Natural killer cell treated with Interleukin-12 subunit alpha and Interleukin-12 subunit beta and Interleukin-15 and Interleukin-18, amount 100 ng/mL, for 72 hours (primary cell): ENCODE measurements at places on chromosomes 1 and 21. TPM values are rescaled to one million over a fixed set of nuclear protein-coding genes. Genes with fewer than 3 reads are reported as not detected.

GRCh38 chr1:101605878-101606277 lies 369.1 kb downstream of the S1PR1 start:
- no peak overlapping the region for H3K27ac ChIP-seq
- no peaks in the 10 kb centered on the region for H3K36me3 ChIP-seq
- no peak for DNase-seq
- H3K27me3 ChIP-seq, result peaks cover 21% of the 10 kb centered on the region
- H3K4me1 ChIP-seq, result no peaks in the 10 kb centered on the region

DNA sequence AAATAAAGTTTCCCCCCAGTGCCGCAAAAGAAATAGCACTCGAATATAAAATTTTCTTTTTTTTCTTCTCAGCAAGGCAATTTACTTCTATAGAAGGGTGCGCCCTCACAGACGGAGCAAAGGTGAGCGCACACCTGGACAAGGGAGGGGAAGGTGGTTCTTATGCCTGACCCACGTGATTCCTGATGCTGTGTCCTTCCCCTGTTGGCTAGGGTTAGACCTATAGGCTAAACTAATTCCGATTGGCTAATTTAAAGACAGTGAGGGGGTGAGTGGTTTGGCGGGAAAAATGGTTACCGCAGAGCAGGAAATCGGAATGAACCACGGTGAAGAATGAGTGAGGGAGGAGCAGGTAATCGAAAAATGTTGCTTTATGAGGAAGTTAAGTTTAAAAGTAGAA lies 607 bp upstream of the FAAH start:
- H3K36me3 ChIP-seq, result peaks cover 6% of the 10 kb centered on the region
- no peak for DNase-seq
- peaks cover 19% of the 10 kb centered on the region for H3K27me3 ChIP-seq

GRCh38 chr1:229620876-229621275 lies 5.0 kb downstream of the TAF5L start:
- no peak for DNase-seq
- no peaks in the 10 kb centered on the region for H3K27me3 ChIP-seq
- no peak overlapping the region for H3K4me3 ChIP-seq
- H3K4me1 ChIP-seq, result peaks cover 45% of the 10 kb centered on the region

DNA sequence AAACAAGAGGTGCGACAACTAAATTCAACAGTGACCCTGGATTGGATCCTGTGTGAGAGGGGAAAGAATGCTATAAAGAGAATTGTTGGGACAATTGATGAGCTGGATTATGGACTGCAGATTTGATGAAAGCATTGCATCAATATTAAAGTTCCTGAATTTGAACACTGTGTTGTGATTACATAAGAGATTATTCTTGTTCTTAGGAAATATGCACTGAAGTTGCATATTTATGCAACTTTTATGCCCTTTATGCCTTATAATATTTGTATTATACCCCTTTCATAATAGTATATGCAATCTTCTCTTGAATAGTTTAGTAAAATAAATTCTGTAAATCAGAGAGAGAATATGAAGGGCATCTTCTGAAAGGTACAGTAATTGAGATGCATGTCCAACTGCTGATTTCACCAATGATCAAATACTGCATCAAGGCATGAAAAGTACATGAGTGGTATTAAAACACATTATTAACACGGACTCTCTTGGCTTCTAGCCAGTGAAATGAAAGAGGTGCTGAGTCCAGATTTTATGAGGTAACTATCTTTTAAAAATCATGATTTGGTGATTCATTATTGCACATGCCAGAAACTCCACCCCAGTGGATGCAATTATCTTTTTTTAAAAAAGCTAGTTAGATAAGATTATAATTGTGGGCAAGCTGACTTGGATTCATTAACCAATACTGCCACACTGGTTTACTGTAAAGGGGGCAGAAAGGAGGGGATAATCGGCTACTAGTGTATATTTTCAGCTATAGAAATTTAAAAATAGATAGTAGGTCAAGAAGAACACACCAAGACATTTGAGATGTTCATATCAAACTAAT lies 19.9 kb upstream of the LPAR3 start:
- peaks cover 23% of the 10 kb centered on the region for H3K27me3 ChIP-seq
- H3K36me3 ChIP-seq, result no peaks in the 10 kb centered on the region
- H3K4me1 ChIP-seq, result no peaks in the 10 kb centered on the region

DNA sequence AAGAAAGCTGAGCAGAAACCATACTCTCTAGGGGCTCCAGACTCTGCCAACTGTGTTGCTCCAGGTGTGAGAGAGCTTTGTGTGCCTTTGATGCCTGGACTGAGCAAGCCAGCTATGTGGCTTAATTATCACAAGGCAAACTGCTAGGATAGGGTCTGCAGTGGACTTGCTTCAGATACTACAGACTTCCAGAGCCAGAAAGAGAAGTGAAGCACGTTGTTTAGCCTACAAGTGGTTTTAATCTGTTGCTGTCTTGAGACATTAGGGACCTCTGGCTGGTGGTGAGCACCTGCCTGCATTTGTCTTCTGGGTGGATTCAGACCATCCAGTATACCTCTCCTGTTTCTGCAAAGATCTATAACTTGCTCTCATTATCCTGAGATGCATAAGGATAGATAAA lies 353.4 kb upstream of the PLXNA2 start:
- no peak for DNase-seq
- H3K27ac ChIP-seq, result no peak overlapping the region
- H3K36me3 ChIP-seq, result no peaks in the 10 kb centered on the region
- no peak overlapping the region for H3K4me3 ChIP-seq
- H3K4me1 ChIP-seq, result no peaks in the 10 kb centered on the region

GRCh38 chr1:205316161-205316566 lies 5.4 kb downstream of the NUAK2 start:
- H3K27me3 ChIP-seq, result no peaks in the 10 kb centered on the region
- H3K4me3 ChIP-seq, result peak overlapping the region; percentile 28
- H3K27ac ChIP-seq, result peak overlapping the region; percentile 85
- no peak for DNase-seq

DNA sequence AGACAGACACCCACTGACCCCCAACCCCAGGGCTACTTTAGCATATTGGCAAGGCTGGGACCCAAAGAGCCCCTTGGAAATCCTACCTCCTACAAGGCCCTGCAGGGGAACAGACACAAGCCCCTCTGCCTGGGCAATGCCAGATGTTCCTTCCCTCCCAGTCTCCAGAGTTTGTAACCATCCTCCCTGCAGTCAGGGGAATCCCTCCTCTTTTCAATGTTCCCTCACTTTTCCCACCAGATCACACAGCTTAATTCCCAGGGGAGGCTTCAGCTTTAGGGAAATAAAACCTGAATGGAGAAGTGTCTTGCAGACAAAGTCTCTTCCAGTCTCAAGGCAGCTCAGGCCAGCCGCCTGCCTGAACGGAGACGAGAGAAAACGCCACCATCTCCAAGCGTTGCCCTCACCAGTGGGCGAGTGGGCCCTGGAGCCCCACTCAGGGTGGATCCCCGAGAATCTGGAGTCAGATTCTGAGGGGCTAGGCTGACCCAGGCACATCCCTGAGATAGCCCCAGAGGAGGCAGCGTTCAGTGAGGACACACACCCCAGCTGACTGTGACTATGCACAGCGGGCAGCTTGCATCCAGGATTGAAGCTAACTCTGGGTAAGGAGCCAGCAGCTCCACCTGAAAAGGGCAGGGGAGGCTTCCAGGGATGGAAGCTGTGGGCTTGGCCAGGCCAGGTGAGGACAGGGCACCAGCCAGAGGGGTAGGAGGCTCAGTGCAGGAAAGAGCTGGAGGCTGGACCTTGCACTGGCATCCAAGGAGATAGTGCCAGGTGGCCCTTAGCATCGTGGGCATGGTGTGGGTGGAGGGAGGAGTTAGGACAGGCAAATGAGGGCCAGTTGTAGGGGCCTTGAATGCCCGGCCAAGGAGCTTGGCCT lies 44.0 kb upstream of the ZC3H12A start:
- no peak overlapping the region for H3K4me3 ChIP-seq
- no peak overlapping the region for H3K27ac ChIP-seq
- DNase-seq, result no peak
- H3K4me1 ChIP-seq, result peaks cover 4% of the 10 kb centered on the region
- no peaks in the 10 kb centered on the region for H3K36me3 ChIP-seq
- H3K27me3 ChIP-seq, result peaks cover 19% of the 10 kb centered on the region

Gene PWP2
- total RNA-seq, result 69.6 TPM
